Stimulated activated CD4-positive, alpha-beta T cell treated with anti-CD3 and anti-CD28 coated beads, Interleukin-1b, Interleukin-23, amount 100 ng/mL, for 48 hours (primary cell): ENCODE measurements at places on chromosomes 16 and 17.

DNA sequence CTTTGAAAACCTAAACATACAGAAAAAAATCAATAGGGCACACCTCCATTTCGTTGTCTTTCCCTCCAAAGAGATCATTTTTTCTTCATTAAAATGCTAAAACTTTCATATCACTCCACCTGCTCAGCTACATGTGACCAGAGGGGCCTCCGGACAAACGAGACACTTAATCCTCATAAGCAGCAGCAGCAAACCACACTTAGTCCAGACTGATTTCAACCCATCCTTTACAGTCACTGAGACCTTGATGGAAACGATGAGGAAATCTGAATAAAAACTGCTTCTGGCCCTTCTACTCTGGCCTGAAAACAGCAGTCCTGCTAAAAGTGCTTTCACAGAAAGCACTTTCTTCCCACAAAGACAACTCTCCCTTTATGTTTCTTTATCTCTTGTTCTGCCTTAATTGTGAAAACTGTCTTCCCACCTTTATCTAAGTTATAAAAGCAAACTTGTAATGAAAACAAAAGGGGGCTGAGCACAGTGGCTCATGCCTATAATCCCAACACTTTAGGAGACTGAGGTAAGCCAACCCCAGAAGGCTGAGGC, 4.6 kb downstream of the ANKRD11 start:
- DNase-seq, result no peak

DNA sequence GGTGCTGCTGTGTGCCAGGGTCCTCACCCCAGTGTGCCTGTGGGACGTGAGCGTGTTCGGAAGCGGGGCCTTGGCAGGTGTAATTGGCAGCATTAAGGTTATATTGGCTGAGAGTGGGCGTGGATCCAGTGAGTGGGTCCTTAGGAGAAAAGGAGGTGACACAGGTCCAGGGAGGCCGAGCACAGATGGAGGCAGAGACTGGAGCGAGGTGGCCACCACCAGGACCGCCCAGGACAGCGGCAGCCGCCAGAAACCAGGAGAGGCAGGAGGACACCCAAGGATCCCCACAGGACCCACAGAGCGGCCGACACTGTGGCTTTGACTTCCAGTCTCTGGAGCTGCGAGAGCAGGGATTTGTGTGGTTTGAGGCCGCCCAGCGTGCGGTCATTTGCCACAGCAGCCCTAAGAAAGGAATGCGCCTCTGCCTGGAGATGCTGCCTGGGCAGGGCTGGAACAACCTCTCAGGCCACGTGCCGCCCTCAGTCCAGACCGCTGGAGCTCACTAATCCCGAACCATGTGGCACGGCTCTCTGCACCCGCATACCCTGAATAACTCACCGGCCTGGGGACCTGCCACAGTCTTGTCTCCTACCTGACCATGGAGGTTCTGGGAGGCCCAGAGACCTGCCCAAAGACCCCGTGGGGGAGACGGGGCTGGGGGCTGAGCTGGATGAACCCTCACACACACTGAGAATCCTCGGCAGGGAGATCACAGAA, 45.4 kb downstream of the SOX8 start:
- DNase-seq, result no peak

- no peak for DNase-seq
Observed at GRCh38 chr17:34798581-34798980, 162.7 kb downstream of the CCT6B start.

DNA sequence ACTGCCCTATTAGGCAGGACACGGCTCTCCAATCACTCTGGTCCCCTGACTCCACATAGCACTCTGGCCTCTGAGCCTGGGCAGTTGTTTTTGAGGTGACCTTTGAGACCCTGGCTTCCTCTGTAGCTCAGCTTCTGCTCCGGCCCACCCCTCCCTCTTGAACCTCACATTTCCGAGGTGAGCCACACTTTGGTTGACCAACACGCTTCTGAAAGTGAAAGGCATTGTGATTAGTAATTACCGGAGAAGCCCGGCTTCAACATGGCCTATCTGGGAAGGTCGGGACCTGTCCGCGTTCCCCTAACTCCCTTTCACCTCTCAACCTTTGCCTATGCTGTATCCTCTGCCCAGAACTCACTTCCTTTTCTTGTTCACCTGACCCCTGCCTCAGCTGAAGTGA, 10.3 kb upstream of the ITGAX start:
- DNase-seq, result no peak

DNA sequence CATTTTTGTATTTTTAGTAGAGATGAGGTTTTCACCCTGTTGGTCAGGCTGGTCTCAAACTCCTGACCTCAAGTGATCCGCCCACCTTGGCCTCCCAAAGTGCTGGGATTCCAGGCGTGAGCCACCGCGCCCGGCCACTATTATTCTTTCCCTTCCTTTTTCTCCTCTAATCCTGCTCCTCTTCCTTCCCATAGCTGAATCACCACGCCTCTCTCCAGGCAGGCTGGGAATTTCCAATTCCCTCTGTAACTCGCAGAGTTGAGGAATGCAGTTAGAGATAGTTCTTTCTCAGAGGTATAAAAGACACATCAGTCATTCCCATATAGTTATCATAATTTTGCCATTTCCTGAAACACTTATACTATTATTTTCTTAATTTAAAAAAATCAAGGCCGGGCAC, 11.2 kb downstream of the METTL16 start:
- DNase-seq, result no peak

GRCh38 chr17:2084766-2085647, 30.1 kb downstream of the HIC1 start:
- DNase-seq, result no peak
